ENCODE measurements at places on chromosomes 11 and 22.
A peak's percentile ranks its signal among the peaks of the same experiment; 100 is the strongest.

- DNase-seq, result no peak
These were observed 2.2 kb upstream of the APOBEC3H start for GRCh38 chr22:39094717-39095389.

- DNase-seq, result peak; percentile 91
These were observed 1.1 kb downstream of the CALCB start for GRCh38 chr11:15074206-15075161.

DNA sequence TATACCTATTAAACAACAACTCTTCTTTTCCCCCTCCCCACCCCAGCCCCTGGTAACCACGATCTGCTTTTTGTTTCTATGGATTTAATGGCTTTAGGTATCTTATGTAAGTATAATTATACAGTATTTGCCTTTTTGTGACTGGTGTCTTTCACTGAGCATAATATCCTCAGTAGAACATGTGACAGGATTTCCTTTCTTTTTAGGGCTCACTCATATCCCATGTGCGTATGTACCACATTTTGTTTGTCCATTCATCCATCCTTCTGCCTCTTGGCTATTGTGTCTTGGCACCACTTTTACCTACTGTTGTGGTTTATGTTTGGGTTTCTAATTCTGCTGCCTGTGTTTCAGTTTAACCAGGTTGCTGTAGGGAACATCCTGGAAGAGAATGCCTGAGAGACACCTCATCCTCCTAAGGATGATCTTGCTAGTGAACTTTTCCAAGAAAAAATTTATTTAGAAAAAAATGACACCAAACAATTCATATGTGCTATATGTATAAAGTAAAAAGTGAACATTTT lies 77.6 kb upstream of the SESN3 start:
- no peak for DNase-seq

- peak; percentile 90 for DNase-seq
These were observed 799 bp downstream of the CCDC88B start for GRCh38 chr11:64340671-64341335.

DNA sequence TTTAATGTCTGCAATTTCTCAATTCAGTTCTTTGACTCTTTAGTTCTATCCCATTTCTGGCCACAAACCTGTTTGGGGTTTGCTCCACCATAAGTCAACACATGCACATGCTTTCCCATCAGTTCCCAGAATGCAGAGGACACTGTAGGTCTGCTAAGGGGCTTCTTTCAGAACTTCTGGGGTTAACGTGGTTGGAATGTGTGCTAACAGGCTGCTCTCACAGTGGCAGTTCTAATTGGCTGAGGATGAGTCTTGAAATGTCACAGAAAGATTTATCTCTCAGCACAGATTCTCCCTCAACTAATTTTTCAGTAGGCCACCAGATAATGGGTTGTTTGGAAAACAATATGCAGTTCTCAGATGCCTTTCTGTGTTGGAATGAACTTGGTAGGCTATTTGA lies 703.4 kb downstream of the NTM start:
- DNase-seq, result no peak

GRCh38 chr22:40314041-40314440 lies 32.3 kb upstream of the ADSL start:
- DNase-seq, result no peak

DNA sequence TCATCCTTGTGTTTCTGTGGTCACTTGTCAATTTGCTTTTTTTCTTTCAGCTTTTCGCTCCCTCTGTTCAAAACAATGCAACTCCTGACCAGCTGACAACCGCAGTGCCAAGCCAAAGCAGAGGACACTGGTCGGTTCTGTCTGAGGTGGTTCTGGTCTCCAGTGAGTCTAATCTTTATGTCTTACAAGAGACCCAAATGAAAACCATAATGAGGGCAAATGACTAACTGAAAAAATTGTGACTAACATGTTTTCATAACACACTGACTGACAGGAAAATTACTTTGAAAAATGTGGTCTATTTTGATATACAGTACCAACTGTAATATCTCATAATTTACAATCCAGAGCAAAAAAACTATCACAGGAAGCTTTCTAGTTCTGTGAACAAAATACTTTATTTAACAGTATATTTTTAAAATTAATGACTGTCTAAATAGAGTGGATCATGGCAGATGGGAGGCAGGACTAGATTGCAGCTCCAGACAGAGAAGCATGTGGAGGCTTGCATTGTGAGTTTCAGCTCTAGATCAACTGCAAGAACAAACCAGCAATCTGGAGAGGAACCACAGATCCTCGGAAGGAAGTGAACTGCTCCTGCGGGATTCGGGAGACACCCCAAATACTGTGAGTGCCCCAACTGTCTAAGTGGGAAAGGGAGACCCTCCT lies 311.8 kb downstream of the SBF2 start:
- no peak for DNase-seq

DNA sequence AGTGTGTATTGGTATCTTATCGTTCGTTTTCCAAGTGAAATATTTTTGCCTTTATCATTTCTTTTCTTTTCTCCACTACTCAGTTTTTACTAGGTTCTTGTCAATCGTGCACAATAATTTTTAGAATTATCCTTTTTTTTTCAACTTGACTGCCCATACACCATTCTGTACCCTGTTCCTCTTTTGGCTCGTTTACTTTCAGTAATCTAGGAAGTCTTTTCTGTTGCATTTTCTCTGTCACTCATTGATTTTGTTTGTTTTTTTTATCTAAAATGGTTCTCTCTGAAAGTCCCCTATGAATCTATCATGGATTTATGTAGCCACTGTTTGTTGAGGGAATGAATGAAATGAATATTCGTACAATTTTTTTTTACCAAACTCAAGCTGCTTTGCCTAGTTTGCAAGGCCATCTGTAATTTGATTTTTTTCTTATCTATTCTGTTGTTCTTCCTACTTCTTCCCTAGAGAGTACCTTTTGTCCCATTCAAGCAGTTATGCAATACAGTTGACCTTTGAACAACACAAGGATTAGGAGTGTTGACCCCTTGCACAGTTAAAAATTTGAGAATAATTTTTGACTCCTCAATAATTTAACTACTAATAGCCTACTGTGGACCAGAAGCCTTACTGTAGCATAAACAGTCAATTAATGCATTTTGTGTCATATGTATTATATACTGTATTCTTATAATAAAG lies 166.3 kb downstream of the TMEM135 start:
- DNase-seq, result no peak

DNA sequence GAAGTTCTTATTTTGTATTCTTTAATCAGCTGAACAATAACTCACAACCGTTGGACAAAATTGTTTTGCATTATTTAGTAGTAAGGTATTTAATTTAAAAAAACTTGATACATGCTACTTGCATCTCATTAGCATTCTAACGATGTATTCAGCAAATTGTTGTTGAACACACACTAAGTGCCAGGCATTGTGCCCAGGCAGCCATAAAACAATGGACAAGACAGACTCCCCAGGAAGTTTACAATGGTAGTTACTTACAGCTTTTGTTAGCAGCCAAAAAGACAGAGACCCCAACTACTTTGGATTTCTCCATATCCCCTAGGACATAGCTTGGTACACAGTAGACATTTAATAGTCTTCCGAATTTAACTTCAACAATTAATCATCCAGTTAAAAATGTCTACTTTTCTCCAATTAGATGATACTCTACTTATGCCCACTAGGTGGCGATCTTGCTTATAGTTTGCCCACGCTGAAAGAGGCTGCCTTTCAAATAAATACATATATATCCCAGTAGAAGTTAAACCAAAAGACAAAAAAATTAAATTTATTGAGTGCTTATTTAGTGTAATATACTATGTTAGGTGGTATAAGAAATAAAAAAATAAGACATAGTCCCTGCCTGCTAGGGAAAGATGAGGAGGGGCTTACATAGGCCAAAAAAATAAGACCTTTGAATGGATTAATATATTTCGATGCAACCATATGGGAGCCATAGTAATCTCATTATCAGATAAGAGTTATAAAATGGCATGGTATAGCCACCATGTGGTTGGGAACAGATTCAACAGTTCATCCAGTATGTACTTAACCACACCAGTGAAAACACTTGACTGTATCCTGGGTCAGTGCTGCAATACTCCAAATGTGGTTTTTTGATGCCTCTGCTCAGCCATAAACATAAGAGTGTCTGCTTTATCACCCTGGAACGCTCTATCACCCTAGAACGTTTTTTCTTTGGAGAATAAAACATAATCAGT lies 2.0 kb upstream of the FJX1 start:
- DNase-seq, result no peak

DNA sequence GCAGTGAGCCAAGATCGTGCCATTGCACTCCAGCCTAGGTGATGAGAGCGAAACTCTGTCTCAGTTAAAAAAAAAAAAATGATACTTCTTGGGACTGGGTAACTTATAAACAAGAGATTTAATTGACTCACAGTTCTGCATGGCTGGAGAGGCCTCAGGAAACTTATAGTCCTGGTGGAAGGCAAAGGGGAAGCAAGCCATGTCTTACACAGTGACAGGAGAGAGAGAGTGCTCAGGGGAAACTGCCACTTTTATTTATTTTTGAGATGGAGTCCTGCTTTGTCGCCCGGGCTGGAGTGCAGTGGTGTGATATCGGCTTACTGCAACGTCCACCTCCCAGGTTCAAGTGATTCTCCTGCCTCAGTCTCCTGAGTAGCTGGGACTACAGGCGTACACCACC lies 8.2 kb downstream of the SDF2L1 start:
- DNase-seq, result no peak

DNA sequence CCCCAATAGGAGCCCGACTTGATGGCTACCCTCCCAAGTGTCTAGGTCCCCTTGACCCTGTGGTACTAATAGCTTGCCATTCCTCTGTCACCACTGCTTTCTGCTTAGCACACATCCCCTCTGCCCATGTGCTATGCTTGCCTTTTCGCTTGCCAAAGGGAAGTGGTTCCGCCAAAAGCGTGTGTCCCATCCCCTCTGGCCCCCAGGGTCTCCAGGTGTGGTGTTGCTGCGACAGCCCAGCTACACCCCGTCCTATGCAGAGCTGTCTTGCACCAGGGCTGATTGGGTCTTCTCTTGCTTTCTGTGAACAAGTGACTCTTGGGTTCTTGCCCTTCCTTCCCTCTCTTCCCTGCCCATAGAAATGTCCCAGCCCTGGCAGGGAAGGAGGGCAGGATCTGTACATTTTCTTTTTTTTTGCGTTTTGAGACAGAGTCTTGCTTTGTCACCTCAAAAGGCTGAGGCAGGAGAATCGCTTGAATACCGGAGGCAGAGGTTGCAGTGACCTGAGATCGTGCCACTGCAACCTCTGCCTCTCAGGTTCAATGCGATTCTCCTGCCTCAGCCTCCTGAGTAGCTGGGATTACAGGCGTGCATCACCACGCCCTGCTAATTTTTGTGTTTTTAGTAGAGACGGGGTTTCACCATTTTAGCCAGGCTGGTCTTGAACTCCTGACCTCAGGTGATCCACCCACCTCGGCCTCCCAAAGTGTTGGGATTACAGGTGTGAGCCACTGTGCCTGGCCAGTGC lies 3.9 kb downstream of the TANGO2 start:
- no peak for DNase-seq

DNA sequence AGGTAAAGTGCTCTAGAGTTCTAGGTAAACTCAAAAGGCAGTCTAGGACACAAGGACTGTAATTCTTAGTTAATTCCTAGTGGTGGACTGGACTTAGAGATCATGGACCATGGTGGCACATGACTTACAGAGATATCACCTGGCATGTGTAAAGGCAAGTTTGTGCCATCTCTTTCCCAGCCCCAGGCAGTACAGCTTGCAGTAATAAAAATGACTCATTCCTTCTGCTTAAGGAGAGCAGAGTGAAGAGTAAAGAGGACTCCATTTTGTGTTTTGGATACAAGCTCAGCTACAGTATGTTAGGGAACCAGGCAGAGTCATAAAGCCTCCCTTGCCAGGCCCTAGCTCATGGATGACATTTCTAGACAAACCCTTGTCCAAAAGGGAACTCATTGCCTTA lies 629.9 kb downstream of the JRKL start:
- no peak for DNase-seq

DNA sequence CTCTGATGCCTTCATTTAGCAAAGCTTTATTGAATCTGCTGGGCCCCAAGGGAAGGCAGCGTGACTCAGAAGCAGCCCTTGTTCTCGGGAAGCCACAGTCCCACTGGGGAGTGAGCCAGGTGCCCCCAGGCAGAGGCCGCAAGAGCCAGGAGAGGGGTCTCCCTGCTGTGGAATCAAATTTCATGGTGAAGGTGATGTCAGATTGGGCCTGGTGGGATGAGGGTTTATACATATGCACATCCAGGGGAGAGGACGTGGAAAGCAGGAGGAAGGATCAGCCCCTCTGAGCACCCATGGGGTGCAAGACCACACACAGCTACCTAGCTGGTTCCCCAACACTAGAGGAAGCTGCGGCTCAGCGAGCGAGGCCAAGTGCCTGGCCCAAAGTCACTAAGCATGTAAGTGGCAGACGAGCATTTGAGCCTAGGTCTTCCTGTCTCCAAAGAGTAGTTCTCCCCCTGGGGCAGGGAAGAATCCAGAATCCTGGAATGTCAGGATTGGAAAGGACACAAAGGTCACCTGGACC lies 2.0 kb downstream of the SYNGR1 start:
- peak; percentile 79 for DNase-seq

DNA sequence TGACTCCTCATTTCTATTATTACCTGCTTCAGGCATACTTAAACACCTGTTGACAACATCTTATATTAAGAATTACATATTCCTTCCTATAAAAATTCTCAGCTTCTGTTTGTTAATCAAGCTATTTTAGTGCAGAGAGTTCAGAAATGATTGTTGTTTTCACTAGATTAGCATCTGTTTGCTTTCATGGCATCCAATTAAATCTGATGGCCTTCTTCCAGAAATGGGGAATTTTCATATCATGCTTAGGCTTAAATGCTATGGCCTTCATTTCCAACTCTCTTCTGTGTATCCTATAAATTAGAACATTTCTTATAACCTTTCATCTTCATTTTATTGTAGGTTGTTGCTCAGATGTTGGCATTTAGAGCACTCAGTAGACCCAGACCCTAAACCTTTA lies 180.0 kb downstream of the WNT11 start:
- DNase-seq, result no peak

DNA sequence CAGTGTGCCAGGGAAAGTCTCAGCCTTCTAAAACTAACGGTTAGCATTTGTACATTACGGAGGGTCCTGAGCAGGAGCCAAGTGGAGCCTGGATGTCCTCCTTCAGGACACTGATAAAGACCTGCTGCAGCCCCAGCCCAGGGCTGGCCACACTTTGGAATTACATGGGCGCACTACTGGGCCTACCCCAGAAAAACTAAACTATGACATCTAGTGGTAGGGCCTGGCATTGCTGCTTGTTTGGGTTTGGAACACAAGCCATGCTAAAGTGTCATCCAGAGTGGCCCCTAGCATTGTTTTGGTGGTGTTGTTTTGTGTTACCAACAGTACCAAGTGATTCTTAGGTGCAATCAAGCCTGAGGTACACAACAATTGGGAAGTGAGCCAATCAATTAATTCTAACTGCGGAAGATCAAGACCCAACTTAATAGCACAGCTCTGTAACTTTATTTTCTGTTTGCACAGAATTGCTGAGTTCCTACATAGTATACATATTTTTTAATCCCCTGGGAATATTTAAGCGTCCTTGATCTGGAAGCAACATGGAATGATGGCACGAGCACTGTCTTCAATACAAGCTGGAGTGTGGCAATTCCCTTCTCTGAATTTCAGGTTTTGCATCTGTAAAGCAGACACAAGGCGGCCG lies 340.7 kb downstream of the LARGE1 start:
- peak; percentile 50 for DNase-seq
